ENCODE measurements at places on chromosomes 12 and 14.

- DNase-seq, result no peak
Measured at GRCh38 chr12:89163918-89164317, 188.4 kb downstream of the DUSP6 start.

DNA sequence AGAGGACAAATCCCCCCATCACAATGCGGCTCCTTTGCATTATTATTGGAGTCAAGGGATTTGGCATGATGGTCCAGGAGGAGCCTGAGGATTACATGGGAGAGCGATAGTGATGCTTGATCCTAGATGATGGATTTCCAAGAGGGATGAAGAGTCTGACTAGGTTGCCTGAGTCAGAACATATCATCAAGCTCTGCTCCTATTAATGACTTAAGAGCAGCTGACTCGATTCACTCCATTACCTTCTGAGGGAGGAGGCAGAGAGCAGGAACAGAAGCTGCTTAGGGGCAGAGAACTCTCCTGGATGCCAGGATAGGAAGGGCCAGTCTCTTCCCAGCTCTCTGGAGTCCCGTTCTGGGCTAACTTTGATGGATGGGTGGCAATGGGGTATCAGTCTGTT, 54.0 kb upstream of the CISTR start:
- DNase-seq, result no peak

DNA sequence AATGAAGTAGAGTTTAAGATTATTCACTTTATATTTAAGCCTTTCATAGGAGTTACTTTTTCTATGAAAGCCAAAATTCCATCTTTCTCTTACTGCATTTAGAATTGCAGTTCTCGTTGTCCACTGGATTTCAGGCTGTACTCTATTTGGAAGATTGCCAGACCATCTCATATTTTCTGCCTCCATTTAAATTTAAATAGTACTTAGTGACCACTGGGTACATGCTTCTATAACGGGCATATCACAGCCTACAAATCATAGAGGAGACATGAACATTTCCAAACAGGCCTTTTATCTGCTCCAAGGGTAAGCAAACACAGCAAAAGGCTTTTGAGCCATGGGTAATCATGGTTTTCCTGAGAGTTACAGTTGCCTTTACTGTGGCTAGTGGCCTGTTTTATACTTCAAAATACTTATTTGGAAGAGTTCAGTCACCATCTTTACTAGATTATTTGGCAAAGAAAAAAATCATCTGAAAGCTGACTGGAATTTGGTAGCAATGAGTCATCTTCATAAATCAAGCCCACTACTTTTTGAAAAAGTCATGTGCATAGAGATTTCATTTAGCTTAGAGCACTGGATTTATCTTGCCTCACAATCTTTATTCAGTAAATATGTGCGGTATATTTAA, 15.7 kb downstream of the ANO6 start:
- DNase-seq, result no peak

GRCh38 chr14:90757452-90757851, 58.8 kb downstream of the TTC7B start:
- DNase-seq, result no peak

GRCh38 chr12:111411185-111411764, 5.6 kb downstream of the SH2B3 start:
- DNase-seq, result no peak

- no peak for DNase-seq
Measured at GRCh38 chr12:28497889-28498411, 307.7 kb downstream of the CCDC91 start.

- DNase-seq, result no peak
Measured at GRCh38 chr12:2307550-2307949, 254.8 kb downstream of the CACNA1C start.

GRCh38 chr14:105045710-105046326, 19.4 kb downstream of the GPR132 start:
- peak; percentile 92 for DNase-seq

GRCh38 chr14:101705733-101706508, 55.6 kb upstream of the PPP2R5C start:
- peak; percentile 72 for DNase-seq

DNA sequence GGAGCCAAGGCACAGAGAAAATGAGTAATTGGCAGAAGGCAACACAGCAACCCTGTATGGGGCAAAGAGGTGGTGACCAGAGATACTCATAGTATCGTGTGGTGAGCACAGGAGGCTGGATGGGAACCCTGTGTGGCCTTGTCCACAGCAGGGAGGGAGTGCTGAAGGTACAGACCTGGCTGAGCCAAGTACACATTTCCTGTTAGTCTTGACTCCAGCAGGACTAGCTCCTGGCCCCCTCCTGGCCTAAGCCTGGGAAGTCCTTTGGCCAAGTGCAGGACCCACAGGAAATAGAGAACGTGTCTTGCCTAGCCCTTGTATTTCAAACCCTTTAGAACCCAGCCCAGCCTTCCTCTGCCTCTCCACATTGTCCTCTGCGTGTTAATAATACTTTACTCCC, 289.8 kb upstream of the PWP1 start:
- no peak for DNase-seq

DNA sequence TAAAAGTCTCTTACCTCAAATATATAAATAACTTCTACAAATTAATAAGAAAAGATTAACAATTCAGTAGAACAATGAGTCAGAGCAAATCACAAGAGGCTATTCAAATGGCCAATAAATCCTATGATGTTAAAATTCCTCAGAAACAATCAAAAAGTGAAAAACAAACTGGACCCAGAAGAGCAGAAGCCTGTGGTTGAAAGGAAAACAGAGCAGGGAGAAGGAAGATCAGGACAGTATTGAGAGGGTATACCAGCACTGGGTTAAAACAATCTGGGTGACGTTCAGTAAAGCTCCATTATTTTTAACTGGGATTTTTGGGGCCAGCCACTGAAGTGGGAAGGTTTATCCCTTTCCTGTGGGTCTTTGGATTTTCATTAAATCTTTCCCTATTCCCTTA, 39.7 kb upstream of the PCED1B start:
- DNase-seq, result no peak

DNA sequence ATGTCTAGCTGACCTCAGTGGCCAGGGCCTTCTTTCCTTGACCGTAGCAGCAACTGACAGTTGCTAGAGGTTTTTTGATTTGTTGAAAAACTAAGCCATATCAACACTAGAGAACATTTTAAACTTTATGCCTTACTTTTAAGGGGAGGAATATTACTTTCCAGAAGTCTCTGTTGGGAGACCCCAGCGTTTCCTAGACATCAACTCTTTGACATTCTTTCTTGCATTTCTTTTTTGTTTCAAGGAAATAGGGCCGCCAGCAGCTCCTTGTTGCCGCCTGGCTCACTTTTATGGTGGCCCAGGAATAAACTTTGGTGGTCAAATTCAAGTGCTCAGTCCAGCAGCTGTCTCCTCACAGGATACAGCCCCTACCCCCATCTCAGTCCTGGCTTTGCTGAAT, 2.5 kb upstream of the HOXC11 start:
- no peak for DNase-seq

Data from CD4-positive, alpha-beta T cell treated with Interleukin-10 for 1 hour (primary cell).